ENCODE measurements at places on chromosomes 7 and 10.

DNA sequence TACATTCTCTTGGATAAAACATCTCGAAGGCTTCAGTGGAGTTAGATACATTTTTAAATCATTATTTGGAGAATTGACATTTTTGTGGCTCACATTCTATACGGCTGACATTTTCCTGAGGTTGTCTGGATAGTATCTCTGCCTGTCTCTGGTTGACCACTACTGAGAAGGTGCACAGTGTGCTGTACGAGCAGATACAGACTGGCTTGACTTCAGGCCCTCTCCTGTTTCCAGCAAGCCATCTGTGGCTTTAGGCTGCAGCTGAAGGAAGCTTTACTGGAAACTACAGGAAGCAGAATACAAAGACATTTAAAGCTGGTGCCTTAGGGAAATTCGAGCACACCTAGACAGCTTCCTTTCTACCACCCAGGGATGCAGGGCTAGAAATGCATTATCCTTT, 39.3 kb upstream of the RSU1 start:
- H3K27ac ChIP-seq: no peak overlapping the region
- H3K36me3 ChIP-seq: no peaks in the 10 kb centered on the region
- H3K4me1 ChIP-seq: no peaks in the 10 kb centered on the region

- no peak overlapping the region for H3K4me3 ChIP-seq
- H3K27me3 ChIP-seq: peaks cover 2% of the 10 kb centered on the region
- H3K27ac ChIP-seq: peak overlapping the region; percentile 53
- no peak for DNase-seq
- peaks cover 76% of the 10 kb centered on the region for H3K4me1 ChIP-seq
These were observed 66.7 kb downstream of the PRTFDC1 start for GRCh38 chr10:24885551-24886289.

GRCh38 chr7:92192326-92192725, 13.4 kb upstream of the LRRD1 start:
- no peaks in the 10 kb centered on the region for H3K4me1 ChIP-seq
- DNase-seq: no peak
- H3K27ac ChIP-seq: no peak overlapping the region
- H3K27me3 ChIP-seq: no peaks in the 10 kb centered on the region

DNA sequence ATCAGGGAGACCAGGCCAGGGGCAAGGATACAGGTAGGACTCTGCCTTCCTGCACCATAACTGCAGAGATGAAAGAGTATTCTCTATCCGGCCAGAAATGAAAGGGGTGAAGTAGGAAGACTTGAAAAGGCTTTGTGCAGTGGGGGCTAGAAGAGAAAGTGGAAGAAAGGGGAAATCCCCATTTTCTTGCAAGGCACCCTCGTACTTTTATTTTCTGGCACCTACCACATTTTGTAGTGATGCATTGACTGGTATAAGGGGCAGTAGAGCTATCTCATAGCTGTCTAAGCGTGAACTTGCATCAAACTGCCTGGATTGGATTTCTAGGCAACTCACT, 752 bp upstream of the CAMK2G start:
- H3K4me3 ChIP-seq: peak overlapping the region; percentile 79
- peak overlapping the region; percentile 88 for H3K27ac ChIP-seq
- H3K4me1 ChIP-seq: peaks cover 76% of the 10 kb centered on the region
- H3K36me3 ChIP-seq: peaks cover 30% of the 10 kb centered on the region

DNA sequence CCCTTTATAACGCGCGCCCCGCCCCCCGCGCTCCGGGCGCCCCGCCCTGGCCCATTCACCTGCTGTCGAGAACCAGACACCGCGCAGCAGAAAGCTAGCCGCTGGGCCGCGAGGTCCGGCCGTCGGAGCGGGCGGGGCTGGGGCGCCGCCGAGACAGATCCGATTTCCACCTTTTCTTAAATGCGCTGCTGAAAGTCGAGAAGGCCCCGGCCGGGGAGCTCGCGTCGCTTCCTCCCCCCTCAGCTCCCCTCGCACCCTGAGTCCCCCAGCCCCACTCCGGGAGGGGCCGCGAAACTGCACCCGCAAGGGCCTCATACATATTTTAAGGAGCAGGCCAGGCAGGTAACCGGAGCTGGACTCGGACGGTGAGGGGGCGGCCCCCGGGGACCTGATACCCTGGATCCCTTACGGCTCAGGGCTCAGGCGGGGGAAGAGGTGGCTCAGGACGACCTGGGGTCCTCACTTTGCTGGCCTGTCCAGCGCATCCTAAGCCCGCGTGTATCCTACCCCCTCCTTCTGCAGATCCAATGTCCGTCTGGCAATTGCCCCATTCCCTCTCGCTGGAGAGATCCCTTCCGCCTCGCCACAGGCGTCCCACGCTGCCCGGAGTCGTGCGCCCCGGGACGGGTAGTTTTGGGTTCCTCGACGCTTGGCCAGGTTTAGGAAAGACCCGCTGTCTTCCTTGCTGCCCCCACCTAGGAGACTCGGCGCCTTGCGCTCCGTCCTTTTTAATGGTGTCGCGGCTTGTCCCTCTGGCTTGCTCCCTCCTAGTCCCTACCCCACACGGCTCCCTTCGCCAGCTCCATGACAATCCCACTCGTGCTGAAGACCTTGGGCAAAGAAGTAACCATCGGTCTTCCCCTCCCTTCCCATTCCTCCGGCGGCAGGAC, 170.6 kb downstream of the UBE2H start:
- peak; percentile 36 for DNase-seq
- peak overlapping the region; percentile 47 for H3K4me3 ChIP-seq
- H3K4me1 ChIP-seq: peaks cover 43% of the 10 kb centered on the region
- H3K36me3 ChIP-seq: peaks cover 3% of the 10 kb centered on the region
- peaks cover 99% of the 10 kb centered on the region for H3K27me3 ChIP-seq
- peak overlapping the region; percentile 12 for H3K27ac ChIP-seq

DNA sequence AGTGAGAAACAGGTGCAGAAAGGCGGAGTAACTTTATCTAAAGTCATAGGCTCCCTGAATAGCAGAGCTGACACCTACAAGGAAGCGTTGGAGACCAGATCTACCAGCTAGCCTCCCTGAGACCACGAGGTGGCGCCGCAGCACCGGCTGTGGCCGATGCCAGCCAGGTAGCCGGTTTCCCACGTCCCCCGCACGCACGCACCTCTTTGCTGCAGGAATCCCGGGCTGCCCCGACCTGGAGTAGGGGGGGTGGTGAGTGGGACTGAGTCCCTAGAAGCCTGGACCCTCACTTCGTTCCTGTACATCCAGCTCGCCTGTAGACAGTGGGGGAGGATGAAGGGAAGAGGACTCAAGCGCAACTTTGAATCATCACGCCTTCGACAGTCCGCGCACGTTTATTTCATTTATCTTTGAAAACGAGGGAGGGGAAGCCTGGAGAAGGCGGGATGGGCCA, 3.7 kb downstream of the ELOVL3 start:
- peak; percentile 91 for DNase-seq
- peaks cover 34% of the 10 kb centered on the region for H3K4me1 ChIP-seq
- peak overlapping the region; percentile 72 for H3K4me3 ChIP-seq

GRCh38 chr7:157475601-157476000, 138.8 kb downstream of the DNAJB6 start:
- H3K36me3 ChIP-seq: peaks cover 52% of the 10 kb centered on the region
- H3K27ac ChIP-seq: peak overlapping the region; percentile 58
- H3K4me3 ChIP-seq: no peak overlapping the region
- H3K4me1 ChIP-seq: peaks cover 73% of the 10 kb centered on the region

GRCh38 chr10:110007161-110007700, 553 bp upstream of the ADD3 start:
- H3K27me3 ChIP-seq: no peaks in the 10 kb centered on the region
- H3K4me3 ChIP-seq: no peak overlapping the region
- no peak for DNase-seq
- no peak overlapping the region for H3K27ac ChIP-seq
- H3K4me1 ChIP-seq: peaks cover 31% of the 10 kb centered on the region
- peaks cover 14% of the 10 kb centered on the region for H3K36me3 ChIP-seq

DNA sequence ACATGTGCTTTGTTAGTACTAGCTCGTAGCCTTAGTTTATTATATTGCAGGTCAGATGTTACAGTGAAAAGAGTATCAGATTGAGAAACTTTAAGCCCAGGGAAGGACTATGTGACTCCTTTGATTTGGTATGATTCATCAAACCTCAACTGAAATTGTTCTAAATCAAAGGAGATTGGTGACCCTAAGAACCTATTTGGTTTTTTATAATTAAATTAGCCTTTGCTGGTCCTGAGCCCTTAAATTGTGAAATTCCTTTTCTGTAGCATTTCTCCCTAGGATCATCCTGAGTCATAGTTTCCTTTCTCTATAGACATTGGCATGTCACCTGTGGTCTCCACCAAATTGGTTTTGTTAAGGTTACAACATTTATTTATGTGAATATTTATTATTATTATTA, 89.7 kb downstream of the POLR1F start:
- H3K27me3 ChIP-seq: no peaks in the 10 kb centered on the region
- DNase-seq: no peak
- no peak overlapping the region for H3K27ac ChIP-seq
- H3K36me3 ChIP-seq: no peaks in the 10 kb centered on the region
- H3K4me3 ChIP-seq: no peak overlapping the region

GRCh38 chr10:125629758-125630376, 53.1 kb downstream of the TEX36 start:
- peaks cover 6% of the 10 kb centered on the region for H3K27me3 ChIP-seq
- DNase-seq: no peak
- no peaks in the 10 kb centered on the region for H3K36me3 ChIP-seq
- H3K4me3 ChIP-seq: no peak overlapping the region

GRCh38 chr7:96605045-96605716, 104.5 kb downstream of the SEM1 start:
- no peak overlapping the region for H3K4me3 ChIP-seq
- H3K4me1 ChIP-seq: no peaks in the 10 kb centered on the region
- no peaks in the 10 kb centered on the region for H3K36me3 ChIP-seq
- no peak for DNase-seq
- H3K27ac ChIP-seq: no peak overlapping the region

- H3K4me3 ChIP-seq: no peak overlapping the region
- DNase-seq: no peak
- H3K36me3 ChIP-seq: no peaks in the 10 kb centered on the region
- no peak overlapping the region for H3K27ac ChIP-seq
- H3K4me1 ChIP-seq: peaks cover 2% of the 10 kb centered on the region
These were observed 310.9 kb downstream of the CTNNA3 start for GRCh38 chr10:67385089-67385488.

- H3K36me3 ChIP-seq: no peaks in the 10 kb centered on the region
- no peak for DNase-seq
- no peak overlapping the region for H3K4me3 ChIP-seq
- no peak overlapping the region for H3K27ac ChIP-seq
- H3K4me1 ChIP-seq: no peaks in the 10 kb centered on the region
These were observed 51.0 kb downstream of the ARL5B start for GRCh38 chr10:18710201-18710653.

- H3K4me1 ChIP-seq: no peaks in the 10 kb centered on the region
- no peak overlapping the region for H3K4me3 ChIP-seq
- no peak overlapping the region for H3K27ac ChIP-seq
- no peaks in the 10 kb centered on the region for H3K36me3 ChIP-seq
- DNase-seq: no peak
- peaks cover 28% of the 10 kb centered on the region for H3K27me3 ChIP-seq
These were observed 48.0 kb upstream of the DAGLB start for GRCh38 chr7:6495597-6496262.

- no peak for DNase-seq
- H3K27me3 ChIP-seq: peaks cover 49% of the 10 kb centered on the region
- H3K4me3 ChIP-seq: no peak overlapping the region
- H3K4me1 ChIP-seq: no peaks in the 10 kb centered on the region
- no peak overlapping the region for H3K27ac ChIP-seq
These were observed 175.6 kb downstream of the TCF7L2 start for GRCh38 chr10:113125612-113126011.

DNA sequence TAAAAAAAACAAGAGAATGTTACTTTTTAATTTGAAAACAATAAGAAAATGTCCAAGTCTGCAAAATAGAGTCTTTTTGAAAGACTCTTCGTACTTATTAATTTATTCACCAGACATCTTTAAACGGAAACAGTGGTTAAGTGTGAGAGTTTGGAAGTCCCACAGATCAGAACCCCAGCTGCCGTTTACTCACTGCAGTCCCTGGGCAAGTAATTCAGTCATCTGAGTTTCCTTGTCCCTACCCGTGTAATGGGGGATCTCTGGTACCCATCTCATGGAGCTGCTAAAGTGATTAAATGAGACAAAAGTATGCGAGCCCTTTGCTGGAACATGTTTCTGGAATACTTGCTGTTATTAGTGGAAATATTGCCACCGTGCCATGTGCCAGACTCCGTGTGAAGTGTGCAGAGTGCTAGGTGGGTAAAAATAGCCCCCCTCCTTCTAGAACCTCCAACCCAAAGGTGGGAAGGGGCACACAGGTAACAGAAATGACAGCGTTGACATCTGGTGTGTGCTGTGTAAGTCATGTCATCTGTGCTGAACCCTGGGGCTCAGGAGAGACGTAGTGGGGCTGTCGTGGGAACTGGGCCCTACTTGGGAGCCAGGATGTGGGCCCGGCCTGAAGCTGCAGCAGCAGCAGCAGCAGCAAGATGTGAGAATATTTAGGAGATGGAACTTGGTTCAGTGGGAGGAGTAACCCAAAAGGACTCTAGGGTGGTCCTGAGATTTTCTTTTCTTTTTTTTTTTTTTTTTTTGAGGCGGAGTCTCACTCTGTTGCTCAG, 140.5 kb downstream of the CUX1 start:
- H3K4me1 ChIP-seq: no peaks in the 10 kb centered on the region
- H3K27me3 ChIP-seq: no peaks in the 10 kb centered on the region
- no peak for DNase-seq
- no peaks in the 10 kb centered on the region for H3K36me3 ChIP-seq

DNA sequence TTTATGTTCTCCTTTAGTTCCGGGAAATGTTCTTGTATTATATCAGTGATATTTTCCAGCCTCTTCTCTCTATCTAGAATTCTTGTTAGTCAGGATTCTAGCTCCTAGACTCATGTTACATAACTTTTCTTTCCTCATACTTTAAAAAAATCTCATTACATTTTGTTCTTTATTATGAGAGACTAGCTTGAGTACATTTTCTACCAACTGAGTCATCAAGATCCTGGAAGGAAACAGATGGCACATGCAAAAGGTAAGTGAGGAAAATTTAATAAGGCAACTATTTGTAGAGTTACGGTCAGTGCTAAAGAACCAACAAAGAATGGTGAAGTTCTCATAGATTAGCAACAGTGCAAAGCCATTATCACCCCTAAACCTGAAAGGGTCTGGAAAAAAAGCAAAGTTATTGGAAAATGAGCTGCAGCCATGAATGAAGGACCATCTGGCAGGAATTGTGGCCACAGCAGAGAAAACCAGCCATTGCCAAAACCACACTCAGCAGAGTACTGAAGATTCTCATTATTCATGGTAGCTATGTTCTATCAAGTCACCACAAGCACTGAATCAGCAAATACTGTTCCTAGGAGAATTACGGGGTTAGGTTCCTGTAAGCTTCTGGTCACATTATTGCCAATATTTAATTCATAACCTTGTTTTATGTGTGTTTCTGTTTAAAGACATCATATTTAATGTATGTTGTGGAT, 98.3 kb upstream of the C7orf33 start:
- H3K4me3 ChIP-seq: no peak overlapping the region
- H3K4me1 ChIP-seq: no peaks in the 10 kb centered on the region
- H3K27ac ChIP-seq: no peak overlapping the region
- H3K27me3 ChIP-seq: peaks cover 24% of the 10 kb centered on the region
- no peak for DNase-seq

Measured in activated naive CD4-positive, alpha-beta T cell treated with anti-CD3 and anti-CD28 coated beads, Interleukin-2, amount 10 ng/mL, durations not matched to agents 7 days and 5 days (primary cell).